AG04449 (cell line): ENCODE measurements at places on chromosomes 1 and 21.

- DNase-seq = no peak
Measured at GRCh38 chr1:95003433-95003738, 69.4 kb downstream of the ALG14 start.

DNA sequence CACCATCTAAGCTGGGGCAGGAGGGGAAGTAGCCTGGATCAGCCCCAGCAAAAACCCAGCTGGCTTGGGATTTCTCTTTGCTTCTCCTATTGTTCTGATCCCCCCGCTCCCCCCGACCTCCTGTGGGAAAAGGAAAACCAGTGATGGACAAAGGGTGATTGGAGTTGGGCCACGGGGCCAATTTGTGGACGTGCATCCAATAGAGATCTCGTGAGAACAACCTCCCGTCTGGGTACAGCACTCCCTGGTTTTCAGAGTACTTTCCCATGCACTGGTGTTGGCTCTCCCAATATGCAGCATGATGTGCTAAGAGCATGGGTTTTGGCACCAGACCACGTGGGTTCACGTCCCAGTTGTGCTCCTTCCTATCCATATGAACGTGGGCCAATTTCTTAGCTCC is 9.0 kb downstream of the BLACAT1 start:
- DNase-seq = no peak

- DNase-seq = no peak
Measured at GRCh38 chr1:210250998-210251679, 18.5 kb downstream of the SERTAD4 start.

- DNase-seq = no peak
Measured at GRCh38 chr1:13469343-13469742, 44.5 kb downstream of the LRRC38 start.

DNA sequence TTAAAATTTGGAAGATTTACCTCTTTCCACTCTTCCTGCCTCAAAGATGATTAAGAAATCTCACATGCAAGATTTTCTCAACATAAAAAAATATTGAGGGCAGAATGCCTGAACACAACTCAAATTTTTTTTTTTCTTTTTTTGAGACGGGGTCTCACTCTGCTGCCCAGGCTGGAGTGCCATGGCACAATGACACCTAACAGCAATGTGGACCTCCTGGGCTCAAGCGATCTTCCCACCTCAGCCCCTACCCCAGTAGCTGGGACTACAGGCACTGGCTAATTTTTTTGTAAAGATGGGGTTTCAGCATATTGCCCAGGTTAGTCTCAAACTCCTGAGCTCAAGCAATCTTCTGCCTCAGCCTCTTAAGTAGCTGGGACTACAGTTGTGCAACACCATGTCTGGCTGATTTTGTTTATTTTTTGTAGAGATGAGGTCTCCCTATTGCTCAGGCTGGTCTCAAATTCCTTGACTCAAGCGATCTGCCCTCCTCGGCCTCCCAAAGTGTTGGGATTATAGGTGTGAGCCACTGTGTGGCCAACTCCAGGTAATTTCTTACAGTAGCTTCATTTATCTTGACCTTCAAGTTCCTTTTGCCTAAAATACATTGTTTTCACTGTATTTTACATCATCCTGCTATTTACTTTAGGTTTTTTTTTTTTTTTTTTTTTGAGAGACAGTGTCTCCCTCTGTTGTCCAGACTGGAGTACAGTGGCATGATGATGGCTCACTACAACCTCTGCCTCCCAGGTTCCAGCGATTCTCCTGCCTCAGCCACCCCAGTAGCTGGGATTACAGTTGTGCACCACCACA is 10.4 kb downstream of the NUCKS1 start:
- peak; percentile 62 for DNase-seq

- DNase-seq = no peak
Measured at GRCh38 chr1:8684590-8684989, 132.8 kb downstream of the RERE start.

DNA sequence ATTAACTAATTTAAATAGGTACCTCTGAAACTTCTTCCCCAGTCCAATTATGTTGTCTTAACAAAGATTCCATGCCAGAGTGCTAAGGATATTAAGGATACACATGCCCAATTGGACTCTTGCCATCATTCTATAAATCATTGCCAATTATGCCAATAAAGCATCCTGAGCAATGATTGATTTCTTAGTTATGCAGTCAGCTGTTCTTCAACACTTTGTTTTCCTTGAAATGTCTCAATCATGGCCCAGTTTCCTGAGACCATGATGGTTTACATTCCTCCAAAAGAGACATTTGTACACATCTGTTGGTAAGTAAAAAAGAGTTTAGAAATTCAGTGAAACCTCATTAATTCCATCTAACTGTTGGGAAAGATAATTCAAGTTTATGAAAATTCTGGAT is 180.4 kb upstream of the PKN2 start:
- no peak for DNase-seq
